ENCODE measurements at places on chromosomes 4 and X.

DNA sequence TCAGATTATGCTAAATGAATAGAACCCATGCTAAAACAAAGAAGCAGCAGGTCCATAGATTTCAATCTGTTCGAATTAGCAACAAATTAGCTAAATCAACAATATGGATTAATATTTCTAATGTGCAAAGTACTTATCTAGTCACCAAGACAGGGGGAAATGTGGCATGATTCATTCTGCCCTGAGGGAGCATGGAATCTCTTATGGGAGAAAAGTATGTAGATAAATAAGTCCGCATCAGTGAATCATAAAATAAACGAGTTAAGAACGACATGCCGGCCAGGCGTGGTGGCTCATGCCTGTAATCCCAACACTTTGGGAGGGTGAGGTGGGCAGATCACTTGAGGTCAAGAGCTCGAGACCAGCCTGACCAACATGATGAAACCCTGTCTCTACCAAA lies 102.1 kb downstream of the ANOS1 start:
- DNase-seq = peak; percentile 32
- peaks cover 9% of the 10 kb centered on the region for H3K4me1 ChIP-seq
- no peaks in the 10 kb centered on the region for H3K36me3 ChIP-seq
- no peak overlapping the region for H3K4me3 ChIP-seq
- H3K27ac ChIP-seq = peak overlapping the region; percentile 29

DNA sequence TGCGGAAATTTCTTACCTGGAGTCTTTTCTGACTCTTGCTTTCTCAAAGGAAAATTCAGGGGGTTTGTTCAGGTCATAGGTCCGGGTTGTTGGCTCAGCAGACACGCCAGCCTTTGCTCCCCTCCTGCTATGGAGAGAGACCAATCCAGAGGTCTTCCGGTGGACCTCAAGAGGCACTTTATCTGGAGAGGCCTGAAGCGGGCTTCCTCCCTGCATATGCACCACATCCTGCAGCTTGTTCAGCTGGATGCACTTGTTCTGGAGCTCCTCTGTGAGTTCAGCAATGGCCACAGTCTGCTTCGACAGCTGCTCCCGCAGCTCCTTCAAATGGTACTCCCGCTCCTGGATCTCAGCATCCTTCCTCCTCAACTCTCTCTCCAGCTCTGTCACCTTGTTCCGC lies 10.5 kb downstream of the PRKG2 start:
- H3K27me3 ChIP-seq = no peaks in the 10 kb centered on the region
- peaks cover 9% of the 10 kb centered on the region for H3K4me1 ChIP-seq
- H3K36me3 ChIP-seq = no peaks in the 10 kb centered on the region
- DNase-seq = no peak
- H3K27ac ChIP-seq = no peak overlapping the region

GRCh38 chr4:110275871-110276270 lies 77.5 kb upstream of the ELOVL6 start:
- H3K27ac ChIP-seq = no peak overlapping the region
- H3K27me3 ChIP-seq = no peaks in the 10 kb centered on the region
- no peak for DNase-seq
- H3K4me3 ChIP-seq = no peak overlapping the region
- no peaks in the 10 kb centered on the region for H3K36me3 ChIP-seq

DNA sequence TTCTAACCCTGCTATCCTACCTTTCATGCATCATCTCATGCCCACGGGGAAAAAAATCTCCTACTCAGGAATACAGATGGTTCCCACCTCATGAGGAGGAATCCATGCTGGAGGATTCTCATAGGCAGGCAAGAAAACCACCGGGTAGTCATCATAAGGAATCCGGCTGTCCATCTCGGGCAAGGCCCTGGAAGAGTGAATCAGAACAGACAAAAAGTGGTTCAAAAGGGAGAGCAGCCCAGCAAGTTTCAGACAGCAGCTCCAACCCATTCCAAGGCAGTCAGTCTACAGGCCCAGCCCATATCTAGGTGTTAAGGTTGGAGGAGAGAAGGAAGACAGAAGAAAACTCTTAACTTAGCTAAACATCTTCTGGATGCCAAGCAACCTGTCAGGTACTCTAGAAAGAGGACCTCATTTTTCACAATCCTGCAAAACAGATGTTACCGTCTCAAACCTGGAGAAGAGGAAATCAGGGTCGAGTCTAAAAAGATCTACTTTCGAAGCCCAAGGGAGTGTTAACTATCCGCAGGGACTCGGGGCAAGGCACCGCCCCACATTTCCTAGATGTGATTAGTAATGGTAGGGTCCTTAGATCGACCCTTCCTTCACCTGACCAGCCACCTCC lies 447 bp downstream of the PDZD11 start:
- H3K27ac ChIP-seq = peak overlapping the region; percentile 47
- peaks cover 25% of the 10 kb centered on the region for H3K36me3 ChIP-seq
- H3K27me3 ChIP-seq = no peaks in the 10 kb centered on the region
- DNase-seq = no peak
- H3K4me1 ChIP-seq = no peaks in the 10 kb centered on the region

DNA sequence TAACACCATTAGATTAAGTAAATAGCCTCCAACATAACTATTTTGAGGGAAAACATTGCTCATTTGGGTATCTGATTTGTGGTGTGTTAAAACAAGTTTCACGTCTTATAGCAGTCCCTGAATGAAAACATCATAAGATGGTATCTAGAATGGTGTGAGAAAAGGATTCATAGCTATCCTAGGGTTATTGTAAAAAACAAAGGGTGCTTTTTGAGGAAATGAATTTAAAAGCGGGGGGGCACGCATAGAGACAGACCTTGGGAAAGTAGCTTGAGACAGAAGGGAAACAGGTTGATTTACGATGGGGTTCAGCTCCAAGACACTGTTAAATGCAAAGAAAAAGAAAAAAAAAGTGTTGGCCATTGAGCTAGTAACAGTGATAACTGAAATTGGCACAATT lies 768 bp upstream of the CXCL10 start:
- H3K4me3 ChIP-seq = no peak overlapping the region
- H3K27me3 ChIP-seq = no peaks in the 10 kb centered on the region
- no peaks in the 10 kb centered on the region for H3K4me1 ChIP-seq
- no peak overlapping the region for H3K27ac ChIP-seq
- no peak for DNase-seq

DNA sequence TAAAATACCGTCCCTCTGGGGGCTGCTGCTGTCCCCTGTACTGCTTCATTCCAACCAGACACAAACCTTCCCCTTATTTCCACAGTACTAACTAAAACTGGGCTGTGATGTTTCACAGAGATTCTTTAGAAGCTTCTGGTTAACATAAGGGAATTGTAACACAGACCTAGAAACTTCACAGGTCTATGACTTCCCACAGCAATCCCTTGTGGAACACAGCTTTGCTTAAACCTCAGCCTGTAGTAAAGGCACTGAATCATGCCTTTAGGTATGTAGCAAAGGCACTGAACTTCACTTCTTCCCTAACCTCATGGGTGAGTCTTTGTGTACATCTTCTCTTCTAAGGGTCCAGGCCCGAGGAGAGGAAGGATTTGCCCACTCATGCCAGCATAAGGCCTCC lies 49.4 kb downstream of the SPINK2 start:
- H3K36me3 ChIP-seq = no peaks in the 10 kb centered on the region
- H3K27me3 ChIP-seq = no peaks in the 10 kb centered on the region
- DNase-seq = no peak
- H3K4me3 ChIP-seq = no peak overlapping the region

GRCh38 chrX:20132666-20133065 lies 9.0 kb downstream of the EIF1AX start:
- peaks cover 3% of the 10 kb centered on the region for H3K4me1 ChIP-seq
- H3K36me3 ChIP-seq = peaks cover 83% of the 10 kb centered on the region
- H3K27me3 ChIP-seq = no peaks in the 10 kb centered on the region
- no peak for DNase-seq
- no peak overlapping the region for H3K4me3 ChIP-seq

DNA sequence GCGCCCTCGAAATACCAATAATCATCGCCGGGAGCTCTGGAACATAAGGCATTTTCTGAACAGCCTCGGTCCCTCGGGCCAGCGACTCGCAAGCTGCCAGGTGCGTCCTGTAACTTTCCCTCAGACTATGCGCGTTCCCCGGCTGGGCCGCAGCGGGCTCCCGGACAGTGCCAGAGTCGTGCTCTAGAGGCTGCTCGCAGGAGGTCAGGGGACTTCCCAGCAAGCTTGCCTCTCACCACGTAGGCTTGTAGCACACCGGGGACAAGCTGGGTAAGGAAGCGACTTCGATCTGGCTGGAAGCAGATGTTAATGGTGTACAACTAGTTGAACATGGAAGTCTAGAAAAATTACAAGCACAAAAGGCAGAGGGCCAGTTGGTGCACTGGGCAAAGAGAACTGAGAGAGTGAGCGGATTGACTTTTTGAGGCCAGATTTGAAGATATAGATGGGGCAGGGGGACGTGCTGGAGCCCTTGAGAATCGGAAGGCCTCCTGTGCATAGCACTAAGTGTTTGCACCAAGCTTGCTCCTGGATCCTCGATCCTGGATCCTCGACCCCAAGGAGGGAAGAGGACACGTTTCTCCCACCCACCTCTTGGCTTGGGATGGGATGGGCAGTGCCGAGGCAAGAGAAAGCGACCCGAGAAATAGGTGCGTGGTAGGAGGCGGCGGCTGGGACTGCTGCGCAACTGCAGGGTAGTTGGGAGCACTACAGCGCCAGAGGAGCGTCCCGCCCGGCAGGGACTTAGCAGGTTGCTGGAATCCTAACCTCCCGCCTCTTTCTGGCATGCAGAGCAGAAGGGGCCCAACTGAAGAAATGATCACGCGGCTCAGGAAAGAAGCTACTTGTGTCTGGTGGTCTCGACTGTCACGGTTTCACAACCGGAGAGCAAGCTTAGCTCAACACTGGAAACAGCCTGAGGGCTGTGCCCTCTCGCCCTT lies 19.9 kb upstream of the ZIC3 start:
- H3K36me3 ChIP-seq = no peaks in the 10 kb centered on the region
- DNase-seq = no peak
- peaks cover 24% of the 10 kb centered on the region for H3K27me3 ChIP-seq

DNA sequence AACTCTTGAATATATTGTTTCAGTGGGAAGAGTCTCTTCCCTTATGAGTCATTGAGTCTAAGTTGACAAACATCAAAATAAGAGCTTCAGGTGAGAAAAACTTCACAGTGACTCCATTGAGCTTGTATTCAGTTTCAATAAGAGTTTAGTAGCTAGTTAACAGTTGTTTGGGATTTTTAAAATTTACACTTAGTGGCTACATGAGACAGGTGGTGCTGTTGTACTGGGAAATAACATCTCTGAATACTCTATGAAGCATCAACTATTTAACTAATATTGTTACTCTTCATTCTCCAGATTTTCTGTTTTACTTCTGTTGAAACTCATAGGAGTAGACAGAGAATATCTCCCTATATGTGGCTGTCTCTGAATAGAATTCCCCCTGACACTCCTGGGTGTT lies 1609.1 kb downstream of the C4orf33 start:
- no peak overlapping the region for H3K4me3 ChIP-seq
- DNase-seq = no peak
- no peaks in the 10 kb centered on the region for H3K36me3 ChIP-seq
- no peak overlapping the region for H3K27ac ChIP-seq
- no peaks in the 10 kb centered on the region for H3K4me1 ChIP-seq

DNA sequence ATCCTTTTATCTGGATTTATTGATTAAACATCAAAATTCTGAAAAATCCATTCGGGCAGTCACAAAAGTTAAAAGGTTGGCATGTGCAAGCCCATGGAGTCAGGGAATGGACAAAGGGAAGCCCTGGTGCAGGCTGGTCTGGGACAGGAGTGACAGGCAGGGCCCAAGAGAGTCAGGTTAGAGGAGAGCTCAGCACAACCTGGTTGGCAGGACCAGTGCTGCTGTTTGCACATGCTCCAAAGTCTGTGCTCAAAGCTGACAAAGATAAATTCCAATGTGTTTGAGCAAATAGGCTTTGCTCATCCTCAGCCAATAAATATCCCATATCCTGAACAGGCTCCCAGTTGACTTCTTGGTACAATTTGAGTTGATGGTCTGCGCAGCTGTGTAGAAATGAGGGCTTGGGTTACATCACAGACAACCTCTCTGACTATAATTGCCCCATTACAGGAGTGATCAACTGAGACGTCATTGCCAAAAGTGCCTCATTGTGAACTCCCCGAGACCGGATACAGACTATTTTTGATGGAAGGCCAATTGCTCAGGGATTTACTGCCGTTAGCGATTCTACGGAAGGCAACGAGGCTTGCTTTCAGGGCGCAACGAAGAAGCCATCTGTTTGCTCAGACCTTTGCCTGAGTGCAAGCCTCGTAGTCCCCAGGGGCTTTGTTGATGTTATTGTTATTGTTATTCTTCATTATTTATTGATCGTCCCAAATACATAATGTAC lies 1008.1 kb upstream of the TENM3 start:
- no peak overlapping the region for H3K27ac ChIP-seq
- H3K27me3 ChIP-seq = peaks cover 3% of the 10 kb centered on the region
- DNase-seq = no peak
- H3K4me1 ChIP-seq = no peaks in the 10 kb centered on the region
- no peak overlapping the region for H3K4me3 ChIP-seq

DNA sequence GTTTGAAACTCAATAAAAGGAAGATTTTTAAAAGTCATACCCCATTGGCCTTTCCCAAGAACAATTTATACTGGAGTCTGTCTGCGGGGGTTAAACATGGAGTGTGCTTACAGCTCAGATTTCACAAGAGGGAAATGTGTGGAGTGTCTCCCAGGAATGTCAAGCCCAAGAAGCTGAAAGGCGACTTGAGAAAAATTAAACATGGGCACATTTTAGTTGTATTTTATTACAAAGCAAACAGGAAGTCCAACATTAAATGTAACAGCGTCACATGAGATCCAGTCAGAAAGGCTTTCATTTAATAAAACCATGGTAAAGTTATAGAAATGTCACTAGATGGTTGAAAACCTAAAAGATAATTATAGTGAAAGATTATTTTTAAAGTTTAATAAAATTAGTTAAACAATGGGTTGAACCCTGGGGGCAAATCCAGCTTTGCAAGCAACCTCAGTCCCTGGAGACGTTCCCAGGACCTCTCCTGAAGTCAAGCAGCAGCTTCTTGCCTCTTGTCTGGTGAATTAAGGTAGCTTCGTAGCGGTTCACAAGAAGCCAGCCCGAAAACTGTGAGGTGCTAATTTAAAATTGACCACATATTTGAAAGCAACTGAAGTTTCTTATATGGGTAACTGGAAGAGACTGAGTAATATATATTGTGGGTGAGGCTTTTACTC lies 168.4 kb upstream of the EDNRA start:
- H3K27me3 ChIP-seq = no peaks in the 10 kb centered on the region
- H3K4me1 ChIP-seq = no peaks in the 10 kb centered on the region
- no peak overlapping the region for H3K4me3 ChIP-seq

GRCh38 chr4:6944301-6945051 lies 34.9 kb downstream of the TBC1D14 start:
- peaks cover 14% of the 10 kb centered on the region for H3K4me1 ChIP-seq
- no peak overlapping the region for H3K27ac ChIP-seq
- DNase-seq = no peak
- H3K27me3 ChIP-seq = no peaks in the 10 kb centered on the region
- no peaks in the 10 kb centered on the region for H3K36me3 ChIP-seq
- H3K4me3 ChIP-seq = no peak overlapping the region

DNA sequence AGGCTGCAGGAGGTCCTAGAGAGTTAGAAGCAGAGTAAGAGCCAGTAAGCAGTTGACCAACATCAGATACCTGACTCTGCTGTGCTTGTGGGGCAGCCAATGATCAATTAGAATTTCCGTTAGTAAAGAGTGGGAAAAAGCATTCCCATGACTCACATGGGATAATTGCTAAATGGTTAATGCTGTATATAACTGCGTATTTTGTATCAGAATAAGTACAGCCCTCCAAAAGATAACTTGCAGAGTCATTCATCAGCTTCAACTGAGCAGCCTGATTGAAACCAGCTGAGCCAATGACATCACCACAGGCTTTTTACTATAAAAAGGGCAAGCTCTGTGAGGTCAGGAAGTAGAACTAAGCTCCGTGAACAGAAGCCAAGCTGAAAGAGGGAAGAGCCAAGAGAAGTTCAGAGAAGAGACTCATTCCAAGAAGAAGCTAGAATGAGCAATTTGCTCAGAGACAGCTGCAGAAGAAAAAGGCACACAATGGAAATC lies 67.9 kb downstream of the PPP3CA start:
- no peak overlapping the region for H3K4me3 ChIP-seq
- H3K27me3 ChIP-seq = no peaks in the 10 kb centered on the region
- H3K36me3 ChIP-seq = no peaks in the 10 kb centered on the region
- no peak for DNase-seq
- no peak overlapping the region for H3K27ac ChIP-seq

All from RWPE2 (cell line).